ENCODE measurements at places on chromosomes 2 and 18. TPM values are rescaled to one million over a fixed set of nuclear protein-coding genes. Genes with fewer than 3 reads are reported as not detected.

SCN9A gene
- not detected for total RNA-seq

HOXD12 gene
- total RNA-seq: not detected

DSEL gene
- 0.10 TPM for total RNA-seq

TGFA gene
- total RNA-seq: 0.33 TPM

DQX1 gene
- total RNA-seq: 0.10 TPM

ABCG5 gene
- total RNA-seq: not detected

ALK gene
- not detected for total RNA-seq

KCNK3 gene
- total RNA-seq: not detected

SLC5A7 gene
- total RNA-seq: not detected

EMX1 gene
- total RNA-seq: not detected
